ENCODE measurements at places on chromosomes 1 and 21.

DNA sequence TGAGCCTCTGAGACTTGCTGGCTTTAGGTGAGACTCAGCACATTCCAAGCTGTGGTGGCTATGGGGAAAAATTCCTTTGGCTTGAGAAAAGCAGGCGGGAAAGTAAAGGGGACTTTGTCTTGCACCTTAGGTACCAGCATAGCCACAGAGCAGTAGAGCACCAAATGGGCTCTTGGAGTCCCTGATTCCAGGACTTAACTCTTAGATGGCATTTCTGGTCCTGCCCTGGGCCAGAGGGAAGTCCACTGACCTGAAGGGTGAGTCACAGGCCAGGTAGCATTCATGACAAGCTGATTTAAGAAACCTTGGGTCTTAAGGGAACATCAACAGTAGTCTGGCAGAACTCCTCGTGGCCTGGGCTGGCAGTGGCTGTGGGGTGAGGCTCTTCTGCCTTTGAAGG, 344.7 kb downstream of the DUSP10 start:
- DNase-seq: no peak

GRCh38 chr1:91827087-91827458, 58.9 kb downstream of the TGFBR3 start:
- DNase-seq: no peak

GRCh38 chr1:215166886-215167285, 84.3 kb downstream of the KCNK2 start:
- no peak for DNase-seq

DNA sequence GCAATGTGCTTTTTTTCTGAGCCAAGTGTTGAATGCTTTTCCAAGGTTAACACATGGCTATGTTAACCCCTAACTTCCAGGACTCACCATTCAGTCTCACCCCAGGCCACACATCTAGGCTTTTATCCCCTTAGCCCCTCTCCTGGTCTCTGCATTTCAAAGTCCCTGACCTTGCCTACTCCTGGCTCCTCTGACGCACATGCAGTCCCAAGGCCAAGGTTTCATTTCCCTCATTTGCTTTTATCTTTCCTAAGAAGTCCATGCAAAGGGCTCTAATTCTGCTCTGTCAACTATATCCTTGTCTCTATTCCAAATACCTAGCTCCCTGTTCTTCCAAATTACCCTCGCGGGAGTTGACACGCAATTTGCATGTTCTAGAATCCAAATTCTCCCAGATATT, 25.4 kb downstream of the SLC30A10 start:
- DNase-seq: no peak

- no peak for DNase-seq
Observed at GRCh38 chr1:212467843-212468482, 35.2 kb downstream of the NENF start.

DNA sequence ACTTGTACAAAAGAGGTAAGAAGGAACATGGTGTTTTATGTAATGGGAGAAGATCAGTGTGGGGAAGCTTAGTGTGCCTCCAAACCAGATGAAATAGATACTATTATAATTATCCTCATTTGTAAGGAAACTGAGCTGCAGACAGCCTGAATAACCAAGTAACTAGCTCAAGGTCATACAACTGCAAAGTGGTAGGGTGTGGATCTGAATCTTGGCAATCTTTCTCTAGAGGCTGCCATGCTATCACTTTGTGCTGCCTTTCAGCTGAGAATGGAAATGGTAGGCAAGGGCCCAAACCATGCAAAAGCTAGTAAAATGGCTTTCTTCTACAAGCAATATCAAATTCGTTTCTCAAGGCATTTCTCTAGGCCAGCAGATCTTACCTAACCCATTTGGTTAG, 51.0 kb downstream of the DUSP10 start:
- DNase-seq: no peak

DNA sequence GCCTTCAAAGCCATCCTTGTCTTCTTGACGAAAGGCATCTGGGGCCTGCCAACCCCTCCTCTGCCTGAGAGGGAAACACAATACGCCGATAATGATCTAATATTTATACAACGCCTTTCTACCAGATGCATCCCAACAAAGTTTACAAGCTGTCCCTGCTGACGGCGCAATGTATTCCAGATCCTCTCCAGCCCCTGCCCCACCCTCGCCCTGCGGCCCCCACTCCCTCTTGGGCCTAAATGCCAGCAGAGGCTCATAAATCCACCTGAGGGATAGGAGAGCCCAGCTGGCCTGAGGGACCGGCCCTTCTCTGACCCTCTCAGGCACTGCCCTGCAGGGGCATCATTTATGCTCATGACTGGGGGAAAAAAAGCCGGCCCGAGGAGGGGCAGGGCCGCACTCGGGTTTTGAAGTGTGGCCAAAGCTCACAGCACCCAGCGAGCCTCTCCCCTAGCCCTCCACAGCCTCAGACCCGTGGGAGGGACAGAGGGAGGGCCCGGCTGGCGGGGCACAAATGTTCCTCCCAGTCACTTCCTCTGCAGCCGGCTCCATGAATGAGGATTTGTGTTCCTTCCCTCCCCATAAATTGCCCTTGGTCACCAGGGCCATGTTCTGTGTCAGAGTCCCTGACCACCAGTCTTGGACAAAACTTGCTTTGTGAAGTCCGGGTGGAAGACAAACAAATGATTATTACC, 140.3 kb downstream of the FOXD2 start:
- no peak for DNase-seq

GRCh38 chr1:88736633-88737248, 52.7 kb downstream of the PKN2 start:
- DNase-seq: no peak

- no peak for DNase-seq
Observed at GRCh38 chr1:212847549-212847948, at the start of gene SPATA45. Gene SPATA45, minus strand, starts transcription at chr1:212847649. Its CDS starts 11,500 bp downstream, at chr1:212836149.

- no peak for DNase-seq
Observed at GRCh38 chr1:183432548-183432875, 14.3 kb upstream of the NMNAT2 start.
